Stimulated activated CD8-positive, alpha-beta memory T cell treated with anti-CD3 and anti-CD28 coated beads, Interleukin-4, amount 100 ng/mL, for 4 hours (primary cell): ENCODE measurements at places on chromosomes 2 and 18.

GRCh38 chr18:34957119-34957863 is 83.9 kb upstream of the MAPRE2 start:
- DNase-seq: no peak

- DNase-seq: no peak
Observed at GRCh38 chr2:42376758-42377157, 15.7 kb upstream of the COX7A2L start.

- no peak for DNase-seq
Observed at GRCh38 chr2:219636941-219637841, 9.8 kb downstream of the SLC4A3 start.

- DNase-seq: no peak
Observed at GRCh38 chr2:105309147-105309545, 20.4 kb downstream of the TGFBRAP1 start.

- no peak for DNase-seq
Observed at GRCh38 chr2:240259201-240259923, 118.9 kb upstream of the OTOS start.

DNA sequence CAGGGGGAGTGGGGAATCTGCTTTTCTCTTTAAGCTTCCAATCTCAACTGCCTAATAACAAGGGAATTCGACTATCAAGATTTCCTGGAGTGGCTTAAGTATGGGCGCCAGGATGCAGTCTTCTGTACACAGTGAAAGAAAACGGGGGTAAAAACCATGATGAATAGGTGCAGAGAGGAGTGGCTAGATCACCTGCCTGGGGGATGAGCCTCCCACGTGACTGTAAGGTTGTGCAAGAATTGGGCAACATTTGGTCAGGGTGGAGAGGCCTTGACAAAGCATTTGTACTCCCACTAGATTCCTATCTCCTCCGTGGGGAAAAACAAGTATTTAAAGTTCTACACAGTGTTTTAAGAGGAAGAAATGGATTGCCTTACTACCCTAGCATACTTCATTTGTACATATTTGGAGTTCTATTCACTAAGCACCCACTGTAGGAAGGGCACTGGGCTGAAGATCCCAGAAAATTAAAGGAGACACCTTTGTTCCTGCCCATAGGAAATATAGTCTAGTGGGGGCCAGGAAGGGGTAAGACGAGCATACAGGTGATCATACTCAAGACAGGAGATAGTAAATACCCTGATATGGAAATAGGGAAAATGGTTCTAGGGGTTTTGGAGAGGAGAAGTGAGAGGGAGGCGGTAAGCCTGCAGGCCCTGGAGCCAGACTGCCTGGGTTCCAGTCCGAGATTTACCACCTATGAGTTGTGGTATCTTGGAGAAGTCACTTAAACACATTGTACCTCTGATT is 29.2 kb downstream of the EPAS1 start:
- DNase-seq: no peak

DNA sequence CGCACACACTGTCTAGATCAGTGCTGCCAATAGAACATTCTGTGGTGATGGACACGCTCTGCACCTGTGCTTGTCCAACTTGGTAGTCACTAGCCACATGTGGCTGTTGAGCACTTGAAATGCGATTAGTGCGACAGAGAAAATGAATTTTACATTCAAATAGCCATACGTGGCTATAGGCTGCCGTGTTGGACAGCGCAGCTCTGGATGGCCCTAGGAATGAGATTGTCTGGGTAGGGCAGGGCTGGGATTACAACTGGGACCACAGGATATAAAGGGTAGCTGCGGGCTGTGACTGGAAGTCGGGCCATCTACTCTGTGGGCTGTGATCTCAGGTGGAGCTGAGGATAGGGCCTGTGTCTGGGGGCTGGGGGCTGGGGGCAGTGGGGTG is 5.2 kb downstream of the ASIC4 start:
- DNase-seq: no peak

DNA sequence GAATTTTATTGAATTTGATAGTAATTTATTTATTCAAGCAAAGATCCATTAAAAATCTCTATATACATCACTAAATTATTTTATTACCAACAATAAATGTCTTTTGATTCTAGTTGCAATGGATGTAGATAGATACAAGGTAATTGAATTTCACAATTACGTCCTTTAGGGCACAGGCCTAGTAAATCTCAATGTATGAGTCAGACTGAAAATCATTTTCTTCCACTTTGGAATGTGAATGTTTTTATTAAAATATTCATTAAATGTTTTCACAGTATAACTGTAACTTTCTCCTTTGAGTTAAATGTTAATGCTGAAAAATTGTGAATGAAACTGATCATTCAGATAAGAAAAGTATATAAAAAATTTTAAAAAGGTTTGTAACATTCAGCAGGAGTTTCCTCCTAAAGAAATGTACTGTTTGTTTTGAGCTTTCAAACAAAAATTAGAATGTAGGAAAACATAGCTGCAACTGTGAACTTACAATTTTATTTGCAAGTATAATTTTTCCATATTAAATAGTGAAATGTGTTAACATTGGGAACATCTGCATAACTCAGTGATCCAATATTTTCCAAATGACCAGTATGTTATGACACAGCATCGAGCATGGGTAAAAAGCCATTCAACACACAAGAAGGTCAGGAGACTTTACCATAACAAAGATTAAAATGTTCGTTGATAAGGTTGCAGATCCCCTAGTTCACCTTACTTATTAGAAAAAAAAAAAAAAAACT is 663.7 kb downstream of the METTL4 start:
- DNase-seq: no peak

GRCh38 chr2:174072857-174073256 is 107.7 kb upstream of the SP3 start:
- no peak for DNase-seq

GRCh38 chr2:28801726-28802125 is 8.9 kb upstream of the SPDYA start:
- no peak for DNase-seq

DNA sequence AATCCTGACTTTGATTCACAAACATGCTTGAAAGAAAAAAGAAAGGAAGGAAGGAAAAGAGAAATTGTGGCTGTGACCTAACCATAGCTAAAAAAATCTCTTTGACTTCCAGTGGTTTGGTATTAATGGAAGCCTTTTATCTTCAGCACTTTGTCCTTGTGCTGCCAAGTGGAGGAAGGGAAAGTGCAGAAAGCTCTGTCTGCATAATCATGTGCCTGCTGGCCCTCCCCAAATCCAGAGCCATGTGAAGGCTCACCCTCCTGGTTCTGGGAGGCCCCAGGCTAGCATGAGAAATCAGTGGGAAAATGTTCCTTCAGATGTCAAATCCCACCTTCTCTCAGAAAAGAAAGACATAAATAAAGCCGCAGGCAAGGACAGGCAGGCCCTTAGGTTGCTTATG is 48.3 kb upstream of the BMPR2 start:
- no peak for DNase-seq

GRCh38 chr2:231197706-231198290 is 633 bp upstream of the ARMC9 start:
- no peak for DNase-seq

GRCh38 chr2:34096562-34097171 is 497.6 kb upstream of the FAM98A start:
- no peak for DNase-seq

- DNase-seq: no peak
Observed at GRCh38 chr2:219174801-219175200, 1.9 kb downstream of the CNPPD1 start.
